HAP-1 (cell line): ENCODE measurements at places on chromosomes 11 and 22.

- DNase-seq = no peak
Measured at GRCh38 chr11:73629907-73630306, 16.5 kb upstream of the PLEKHB1 start.

DNA sequence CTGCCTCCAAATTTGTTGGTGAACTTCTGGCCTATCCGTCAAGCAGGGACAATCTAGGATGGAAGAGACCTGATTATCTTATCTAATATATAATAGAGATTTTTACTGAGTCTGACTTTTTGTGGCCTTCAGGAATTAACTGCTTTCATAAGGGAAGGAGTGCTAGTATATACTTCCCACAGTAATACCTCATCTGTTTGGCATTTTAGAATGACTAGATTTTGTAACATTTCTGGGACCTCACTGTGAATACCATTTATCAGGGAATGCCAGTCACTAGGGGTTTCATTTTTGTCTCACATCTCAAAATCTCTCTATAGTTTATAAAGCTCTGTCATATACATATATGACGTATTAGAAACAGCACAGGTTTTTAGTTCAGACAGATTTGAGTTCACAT lies 114.3 kb downstream of the INSC start:
- no peak for DNase-seq

DNA sequence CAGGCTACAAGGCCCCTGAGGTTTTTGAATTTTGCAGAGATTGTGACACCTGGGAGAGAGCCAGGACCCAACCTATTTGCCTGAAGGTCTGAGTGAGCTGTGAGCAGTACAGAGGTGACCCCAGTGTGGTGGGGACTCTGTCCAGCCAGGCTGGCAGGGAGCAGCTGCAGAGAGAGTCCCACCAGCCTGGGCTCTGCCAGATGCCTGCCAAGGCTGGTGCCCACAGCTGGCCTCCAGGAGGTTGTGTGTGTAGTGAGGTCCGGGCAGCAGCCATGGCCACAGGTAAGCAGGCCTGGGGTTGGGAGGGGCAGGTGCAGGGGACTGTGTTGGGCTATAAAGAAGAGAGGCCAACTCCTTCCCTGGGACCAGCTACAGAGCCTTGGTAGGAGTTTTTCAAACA lies 144.8 kb downstream of the CRYBB2 start:
- no peak for DNase-seq

DNA sequence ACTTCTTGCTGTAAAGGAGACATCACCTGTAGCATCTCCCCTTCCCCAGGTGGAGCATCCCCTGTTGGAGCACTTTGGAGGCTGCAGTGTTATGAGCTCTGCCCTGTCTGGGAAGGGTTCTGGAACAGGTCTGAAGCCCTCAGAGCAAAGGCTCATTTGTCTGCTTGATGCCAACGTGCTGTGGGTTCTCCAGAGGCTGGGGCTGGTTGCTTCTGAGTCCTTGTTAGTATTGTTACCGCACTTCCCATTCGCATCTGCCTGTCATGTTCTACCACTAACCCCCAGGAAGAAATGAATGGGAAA lies 73.1 kb downstream of the PACS1 start:
- no peak for DNase-seq

GRCh38 chr11:133948711-133949110 lies 8.1 kb downstream of the IGSF9B start:
- no peak for DNase-seq

DNA sequence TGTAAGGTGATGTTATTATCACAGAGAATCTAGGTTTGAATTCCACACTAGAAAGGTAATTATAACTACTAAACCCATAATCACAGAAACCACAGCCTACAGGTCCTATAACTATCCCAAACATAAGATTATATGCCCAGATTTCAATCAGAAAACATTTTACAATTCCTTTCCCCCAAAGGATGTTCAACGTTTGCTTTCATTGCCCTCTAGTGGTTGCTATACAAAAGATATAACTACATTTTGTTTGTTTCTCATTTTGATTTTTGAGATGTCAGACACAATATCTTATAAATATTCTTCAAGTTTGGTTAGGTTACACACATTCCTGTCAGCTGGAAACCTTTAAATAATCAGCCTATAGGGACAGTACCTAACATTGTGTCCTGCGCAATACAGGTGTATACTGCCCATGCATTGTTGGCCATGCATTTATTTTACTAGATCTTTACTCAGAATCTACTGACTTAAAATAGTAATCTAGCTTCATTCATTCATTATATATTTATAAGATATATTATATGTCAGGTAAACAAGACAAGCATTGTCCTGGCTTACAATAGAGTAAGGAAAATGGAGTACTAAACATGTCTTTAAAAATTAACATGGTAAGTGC lies 530.5 kb upstream of the CCDC90B start:
- no peak for DNase-seq

DNA sequence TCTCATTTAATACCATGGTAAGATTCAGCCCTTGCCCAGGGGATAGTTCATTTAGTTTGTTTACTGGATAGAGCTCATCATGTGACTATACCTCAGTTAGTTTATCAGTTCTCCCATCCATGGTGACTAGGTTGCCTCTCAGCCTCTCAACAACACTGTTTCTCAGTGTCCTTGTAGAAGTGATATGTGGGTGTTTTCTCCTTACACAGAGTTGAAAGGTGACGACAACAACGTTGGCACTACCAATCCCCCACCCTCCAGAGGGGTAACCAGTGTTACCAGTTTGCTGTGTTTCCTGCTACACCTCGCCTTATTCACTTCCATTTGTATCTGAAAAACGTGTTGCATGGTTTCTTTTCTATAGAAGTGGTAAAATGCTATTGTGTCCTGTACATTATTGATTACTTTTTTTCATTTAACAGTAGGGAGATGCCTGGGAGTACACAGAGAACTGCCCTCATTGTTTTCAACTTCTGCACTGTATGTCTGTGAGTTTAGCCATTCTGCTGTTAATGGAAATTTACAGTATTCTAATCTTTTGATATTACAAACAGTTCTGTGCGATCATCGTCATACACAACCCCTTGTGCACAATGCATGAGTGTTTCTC lies 11.6 kb downstream of the NEAT1 start:
- DNase-seq = no peak

DNA sequence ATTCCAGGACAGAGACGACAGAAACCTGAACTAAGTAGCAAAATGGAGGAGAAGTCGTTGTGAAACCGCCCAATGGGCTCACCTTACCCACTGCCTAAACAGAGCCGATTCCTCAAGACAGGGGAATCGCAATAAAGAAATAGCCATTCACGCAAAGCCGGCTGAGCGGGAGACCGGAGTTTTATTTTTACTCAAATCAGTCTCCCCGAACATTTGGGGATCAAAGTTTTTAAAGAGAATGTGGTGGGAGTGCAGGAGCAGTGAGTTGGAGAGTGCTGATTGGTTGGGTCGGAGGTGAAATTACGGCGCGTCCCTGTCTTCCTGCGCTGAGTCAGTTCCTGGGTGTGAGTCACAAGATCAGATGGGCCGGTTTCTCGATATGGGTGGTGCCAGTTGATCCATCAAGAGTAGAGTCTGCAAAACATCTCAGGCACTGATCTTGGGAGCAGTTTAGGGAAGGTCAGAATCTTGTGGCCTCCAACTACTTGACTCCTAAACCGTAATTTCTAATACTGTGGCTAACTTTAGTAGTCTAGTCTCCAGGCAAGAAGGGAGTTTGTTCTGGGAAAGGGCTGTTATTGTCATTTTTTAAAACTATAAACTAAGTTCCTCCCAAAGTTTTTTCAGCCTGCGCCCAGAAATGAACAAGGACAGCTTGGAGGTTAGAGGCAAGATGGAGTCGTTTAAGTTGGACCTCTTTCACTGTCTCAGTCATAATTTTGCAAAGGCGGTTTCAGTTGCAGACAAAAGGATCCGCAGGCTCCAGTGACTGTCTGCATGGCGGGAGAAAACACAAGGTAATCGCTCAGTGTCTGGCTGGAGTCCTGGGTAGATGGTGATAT lies 34.1 kb downstream of the OR4D9 start:
- DNase-seq = no peak

- no peak for DNase-seq
Measured at GRCh38 chr11:119103793-119104192, 2.1 kb upstream of the DPAGT1 start.

DNA sequence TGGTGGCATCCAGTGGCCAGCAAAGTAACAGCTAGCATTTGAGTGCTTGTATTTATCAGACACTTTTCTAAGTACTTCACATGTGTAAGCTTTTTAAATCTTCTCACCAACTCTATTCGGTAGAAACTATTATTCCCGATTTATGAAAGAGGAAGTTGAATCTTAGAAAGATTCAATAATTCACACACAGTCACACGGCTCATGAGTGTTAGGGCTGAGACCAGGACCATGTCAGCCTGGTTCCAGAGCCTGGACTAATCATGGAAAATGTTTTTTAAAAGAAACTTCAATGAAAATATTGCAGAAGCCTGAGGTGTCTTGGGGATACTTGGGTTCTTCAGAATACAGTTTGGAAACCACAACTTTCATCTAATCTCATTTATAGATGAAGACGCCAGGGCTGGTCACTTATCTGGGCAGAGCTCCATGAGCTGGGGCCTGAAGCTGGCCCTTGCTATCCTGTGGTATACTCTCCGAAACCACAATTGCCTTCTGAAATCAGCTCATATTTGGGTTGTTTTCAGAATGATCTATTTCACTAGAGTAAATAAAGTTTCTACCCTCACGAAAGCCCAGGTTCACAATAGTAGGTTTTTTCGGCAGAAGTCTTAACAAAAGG lies 4.3 kb upstream of the CRTAM start:
- no peak for DNase-seq

DNA sequence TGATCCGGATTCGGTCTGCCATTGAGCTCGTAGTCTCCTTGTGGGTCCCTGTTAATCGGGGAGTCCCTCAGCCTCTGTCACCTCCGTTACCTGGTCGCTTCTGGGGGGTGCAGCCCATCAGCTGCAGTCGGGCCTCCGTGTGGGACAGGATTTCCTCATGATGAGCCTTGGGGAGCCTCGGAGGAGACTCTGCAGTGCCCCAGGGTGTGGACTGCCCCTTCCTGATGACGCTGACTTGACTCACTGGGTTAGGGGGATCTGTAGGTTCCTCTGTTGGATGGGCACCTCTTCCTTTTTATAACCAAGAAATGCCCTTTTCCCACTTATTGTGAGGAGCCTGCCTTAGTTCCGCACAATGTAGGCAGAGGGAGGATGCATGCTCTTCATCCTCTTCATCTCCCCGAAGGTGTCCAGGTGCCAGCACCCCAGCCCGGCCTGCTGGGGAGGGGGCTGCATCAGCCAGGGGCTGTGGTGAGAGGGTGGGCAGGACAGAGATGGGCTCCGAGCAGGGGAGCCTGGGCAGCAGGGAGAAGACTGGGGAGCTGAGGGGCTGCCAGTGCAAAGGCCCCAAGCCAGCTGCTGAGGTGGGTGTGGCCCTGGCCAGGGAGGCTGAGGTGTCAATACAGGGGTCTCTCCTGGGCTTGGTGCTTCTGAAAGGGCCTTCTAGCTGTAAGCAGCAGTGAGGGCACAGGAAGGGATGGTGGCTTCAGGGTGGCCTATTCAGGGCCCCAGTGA lies 13.5 kb upstream of the TTLL8 start:
- DNase-seq = no peak

DNA sequence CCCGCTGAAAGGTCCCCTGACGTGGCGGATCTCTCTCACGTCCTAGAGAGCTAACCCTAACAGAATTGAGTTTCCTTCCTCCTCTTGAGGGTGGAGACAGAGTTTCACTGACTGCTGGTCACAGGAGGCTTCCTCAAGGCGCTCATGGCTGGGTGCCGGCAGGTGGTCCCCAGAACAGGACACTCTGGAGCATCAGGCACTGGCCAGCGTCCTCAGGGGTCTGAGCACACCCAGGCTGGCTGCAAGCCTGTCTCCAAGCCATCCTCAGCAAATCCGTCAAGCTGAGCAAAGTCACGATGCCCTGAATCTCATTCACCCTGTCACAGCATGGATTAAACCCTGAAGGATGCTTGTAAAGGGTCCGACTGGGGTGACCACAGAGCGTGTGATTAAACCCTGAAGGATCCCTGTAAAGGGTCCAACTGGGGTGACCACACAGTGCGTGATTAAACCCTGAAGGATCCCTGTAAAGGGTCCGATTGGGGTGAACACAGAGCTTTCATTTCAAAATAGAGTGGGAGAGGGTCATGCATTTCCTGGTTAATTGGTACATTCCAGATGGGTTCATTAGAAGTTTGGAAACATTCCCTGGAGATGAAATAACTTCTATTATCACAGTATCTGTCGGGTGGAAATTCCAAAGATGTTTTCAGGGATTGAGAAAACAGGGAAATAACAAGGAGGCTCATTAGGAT lies 473.0 kb downstream of the BRD1 start:
- no peak for DNase-seq

DNA sequence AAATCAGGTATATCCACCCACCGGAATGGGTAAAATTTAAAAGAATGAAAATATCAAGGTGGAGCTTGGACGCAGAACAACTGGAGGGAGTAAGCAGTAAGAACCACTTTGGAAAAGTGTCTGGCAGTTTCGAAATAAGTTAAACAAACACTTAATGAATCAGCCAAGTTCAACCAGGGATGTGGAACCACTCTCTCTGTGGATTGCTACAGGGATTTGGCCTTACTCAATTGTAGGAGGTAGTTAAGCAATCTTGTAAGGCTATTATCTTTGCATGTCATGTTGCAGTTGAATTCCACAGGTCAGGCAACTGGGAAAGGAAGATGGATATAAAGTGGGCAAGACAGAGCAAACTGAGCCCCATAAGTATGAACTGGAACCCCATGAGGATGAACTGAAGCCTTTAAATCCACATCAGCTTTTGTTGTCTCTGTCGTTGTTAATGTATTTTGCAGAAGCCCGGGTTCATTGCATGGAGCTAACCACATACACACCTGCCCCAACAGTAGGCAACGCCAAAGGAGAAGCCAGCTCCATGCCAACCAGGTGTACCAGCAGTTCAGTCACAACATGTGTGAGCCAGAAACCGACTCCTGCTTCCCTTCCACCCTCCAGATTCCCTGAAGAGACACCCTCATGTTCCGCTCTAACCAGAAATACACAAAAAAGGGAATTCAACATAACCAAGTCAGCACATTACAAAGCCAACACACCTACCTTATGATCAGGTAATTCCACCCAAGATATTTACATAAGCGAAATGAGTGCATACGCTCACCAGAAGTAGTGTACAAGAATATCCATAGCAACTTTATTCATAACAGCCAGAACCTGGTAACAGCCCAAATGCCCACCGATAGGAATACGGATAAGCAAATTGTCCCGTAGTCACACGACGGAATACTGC lies 8.0 kb upstream of the SLC43A3 start:
- no peak for DNase-seq

GRCh38 chr11:100895449-100895848 lies 208.4 kb downstream of the ARHGAP42 start:
- DNase-seq = no peak

GRCh38 chr22:48180631-48181030 lies 1418.2 kb downstream of the TBC1D22A start:
- DNase-seq = no peak

DNA sequence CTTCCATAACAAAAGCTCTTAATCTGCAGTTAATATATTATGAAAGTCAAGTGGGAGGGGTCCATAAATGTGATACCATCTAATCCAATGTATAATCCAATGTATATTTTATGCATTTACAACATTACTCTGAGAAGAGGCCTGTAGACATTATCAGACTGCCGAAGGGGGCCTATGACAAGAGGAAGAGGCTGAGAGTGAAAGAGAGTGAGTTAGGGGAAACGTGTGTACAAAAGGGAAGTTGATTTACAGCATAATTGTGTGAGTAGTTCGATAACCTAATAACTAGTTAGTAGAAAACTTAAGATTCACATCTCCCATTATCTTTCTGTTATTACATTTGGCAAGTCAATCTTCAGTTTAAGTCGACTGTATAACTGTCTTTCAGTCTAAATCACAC lies 86.6 kb downstream of the DDX10 start:
- DNase-seq = no peak

GRCh38 chr11:123357990-123358827 lies 71.9 kb upstream of the GRAMD1B start:
- no peak for DNase-seq
